Smooth muscle cell of the coronary artery (primary cell): ENCODE measurements at places on chromosomes 4 and X. TPM values are rescaled to one million over a fixed set of nuclear protein-coding genes. Genes with fewer than 3 reads are reported as not detected.

Gene NHS
- 0.94 and 3.4 TPM in 2 replicates for total RNA-seq

Gene ASB5
- total RNA-seq = 0.30 and 0.35 TPM in 2 replicates

Gene SLC10A4
- not detected in 2 replicates for total RNA-seq

Gene NSDHL
- total RNA-seq = 13.9 and 18.9 TPM in 2 replicates

Gene TCEAL6
- not detected in 2 replicates for total RNA-seq

Gene PAGE2B
- total RNA-seq = not detected in 2 replicates

Gene PPP1R2C
- not detected in 2 replicates for total RNA-seq

Gene RNF150
- total RNA-seq = 0.30 and 0.59 TPM in 2 replicates

Gene XK
- 0.15 TPM in 1 of 2 replicates, not detected in the other for total RNA-seq

Gene DRD5
- not detected in 2 replicates for total RNA-seq

Gene IQCM
- not detected in 2 replicates for total RNA-seq

Gene RPL34
- 676 and 999 TPM in 2 replicates for total RNA-seq

Gene EREG
- under 0.01 TPM in 1 of 2 replicates, not detected in the other for total RNA-seq

Gene MOSPD2
- 8.0 and 12.8 TPM in 2 replicates for total RNA-seq

Gene YIPF6
- 11.0 and 26.7 TPM in 2 replicates for total RNA-seq

Gene HPSE
- total RNA-seq = 0.23 and 0.59 TPM in 2 replicates

Gene NPY1R
- under 0.01 and 0.12 TPM in 2 replicates for total RNA-seq

Gene DLG3
- 15.8 and 17.4 TPM in 2 replicates for total RNA-seq

Gene DMP1
- total RNA-seq = not detected in 2 replicates

Gene TCEAL7
- 5.1 and 5.9 TPM in 2 replicates for total RNA-seq

Gene MAGEA6
- not detected in 2 replicates for total RNA-seq

Gene ADRA2C
- total RNA-seq = 0.08 and 1.4 TPM in 2 replicates

Gene KDR
- 1.9 and 16.5 TPM in 2 replicates for total RNA-seq

Gene EFHC2
- total RNA-seq = 0.08 and 0.12 TPM in 2 replicates

Gene PABPC1L2B
- total RNA-seq = not detected in 2 replicates

Gene GLUD2
- total RNA-seq = 0.68 and 2.5 TPM in 2 replicates

Gene MAGIX
- total RNA-seq = 0.82 and 1.7 TPM in 2 replicates

Gene SSX4
- total RNA-seq = not detected in 2 replicates

Gene TACR3
- total RNA-seq = not detected in 2 replicates

Gene TLR3
- 0.60 and 2.2 TPM in 2 replicates for total RNA-seq

Gene FATE1
- not detected in 2 replicates for total RNA-seq

Gene ART3
- total RNA-seq = not detected in 2 replicates

Gene ENPP6
- not detected in 2 replicates for total RNA-seq

Gene ADAM29
- total RNA-seq = not detected in 2 replicates

Gene GDPD2
- not detected in 2 replicates for total RNA-seq

Gene DAPP1
- total RNA-seq = 0.59 TPM in 1 of 2 replicates, not detected in the other

Gene MGARP
- 4.9 and 90.6 TPM in 2 replicates for total RNA-seq

Gene FREM3
- 0.08 TPM in 1 of 2 replicates, not detected in the other for total RNA-seq

Gene PORCN
- 9.8 and 17.6 TPM in 2 replicates for total RNA-seq

Gene PDE5A
- total RNA-seq = 2.7 and 42.3 TPM in 2 replicates

Gene TAB3
- total RNA-seq = 2.1 and 5.2 TPM in 2 replicates

Gene PDHA2
- total RNA-seq = not detected in 2 replicates

Gene HSFX3
- total RNA-seq = not detected in 2 replicates

Gene PDE6B
- 1.4 TPM in 1 of 2 replicates, not detected in the other for total RNA-seq

Gene MID2
- 6.4 and 11.9 TPM in 2 replicates for total RNA-seq

Gene DGAT2L6
- not detected in 2 replicates for total RNA-seq

Gene GUCY2F
- under 0.01 and 0.08 TPM in 2 replicates for total RNA-seq

Gene CSN1S1
- total RNA-seq = not detected in 2 replicates

Gene FAM47E
- total RNA-seq = 0.45 and 1.9 TPM in 2 replicates

Gene LDB2
- 31.3 and 543 TPM in 2 replicates for total RNA-seq

Gene TLL1
- total RNA-seq = 0.08 and 0.12 TPM in 2 replicates

Gene KLHL34
- total RNA-seq = not detected in 2 replicates

Gene ACTRT1
- total RNA-seq = not detected in 2 replicates

Gene RTL9
- 0.12 TPM in 1 of 2 replicates, not detected in the other for total RNA-seq

Gene P2RY10
- total RNA-seq = not detected in 2 replicates
